ENCODE measurements at places on chromosomes 11 and 22.
A peak's percentile ranks its signal among the peaks of the same experiment; 100 is the strongest.

- DNase-seq = no peak
These were observed 9.7 kb downstream of the PATE3 start for GRCh38 chr11:125797641-125798040.

DNA sequence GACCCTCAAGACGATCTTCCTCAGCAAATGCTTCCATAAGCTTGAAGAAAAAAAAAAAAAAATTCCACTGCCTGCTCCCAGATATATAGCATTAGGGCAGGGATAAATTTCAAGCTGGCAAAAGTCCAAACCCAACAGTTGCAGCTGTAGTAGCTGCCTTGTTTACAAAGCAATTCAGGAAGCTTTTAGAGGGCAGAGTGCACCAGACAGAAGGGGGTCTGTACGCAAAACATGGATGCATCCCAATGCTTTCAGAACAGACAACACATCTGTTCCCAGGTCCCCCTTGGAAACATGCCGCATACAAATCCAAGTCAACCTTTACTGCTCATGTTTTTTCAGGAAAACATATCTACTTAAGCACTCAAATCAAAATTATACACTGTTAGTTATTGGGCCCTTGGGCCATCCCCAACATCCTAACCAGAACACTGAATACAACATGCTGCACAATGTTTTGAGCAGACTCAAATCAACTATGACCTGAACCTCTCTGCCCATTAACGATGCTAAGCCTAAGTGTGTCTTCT is 94.5 kb downstream of the CADM1 start:
- peak; percentile 71 for DNase-seq

DNA sequence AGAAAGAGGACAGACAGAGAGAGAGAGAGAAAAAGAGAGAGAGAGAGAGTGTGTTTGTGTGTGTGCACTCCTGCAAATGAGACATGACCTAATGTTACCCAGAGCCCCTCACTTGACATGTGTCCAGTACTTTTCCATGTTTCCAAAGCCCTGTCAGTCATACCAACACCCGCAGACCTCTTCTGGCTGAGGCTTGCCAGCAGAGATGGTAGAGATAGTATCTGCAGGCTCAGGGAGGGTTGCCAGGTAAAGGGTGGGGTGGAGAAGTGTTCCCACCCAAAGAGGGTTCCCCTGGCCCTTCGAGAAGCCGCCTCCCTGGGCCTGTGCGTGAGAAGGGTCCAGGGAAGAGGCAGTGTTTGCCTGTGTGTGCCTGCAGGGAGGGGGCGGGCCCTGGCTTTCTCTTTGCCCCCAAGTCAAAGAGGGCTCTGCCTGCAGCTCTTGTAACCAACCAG is 40.7 kb downstream of the POU2F3 start:
- no peak for DNase-seq

- no peak for DNase-seq
These were observed 3.4 kb upstream of the FAM83F start for GRCh38 chr22:39991159-39991860.

- DNase-seq = no peak
These were observed 782 bp downstream of the TMEM109 start for GRCh38 chr11:60914633-60915247.

GRCh38 chr11:83151274-83151977 is 5.5 kb upstream of the PCF11 start:
- no peak for DNase-seq

- DNase-seq = no peak
These were observed 7.7 kb downstream of the SLC25A18 start for GRCh38 chr22:17570851-17571631.

DNA sequence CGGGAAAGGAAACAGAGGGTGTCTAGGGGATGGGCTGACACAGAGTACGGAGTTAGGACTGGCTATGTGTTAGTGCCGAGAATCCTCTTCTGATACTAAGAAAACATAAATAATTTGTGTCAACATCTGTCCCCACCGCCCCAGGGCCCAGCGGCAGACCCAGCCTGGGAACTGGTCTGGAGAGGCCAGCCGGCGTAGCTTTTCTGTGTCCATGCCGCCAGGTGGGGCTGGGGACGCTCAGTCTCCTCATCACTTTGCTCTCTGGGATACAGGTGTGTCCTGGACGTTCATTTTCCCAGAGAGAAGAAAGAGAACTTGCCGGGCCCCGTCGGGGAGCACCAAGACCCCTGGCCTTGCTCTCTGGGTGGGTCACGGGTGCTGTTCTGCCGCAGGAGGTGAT is 54.7 kb downstream of the WNT7B start:
- no peak for DNase-seq

- no peak for DNase-seq
These were observed 37.0 kb downstream of the LDLRAD3 start for GRCh38 chr11:35980686-35981390.

DNA sequence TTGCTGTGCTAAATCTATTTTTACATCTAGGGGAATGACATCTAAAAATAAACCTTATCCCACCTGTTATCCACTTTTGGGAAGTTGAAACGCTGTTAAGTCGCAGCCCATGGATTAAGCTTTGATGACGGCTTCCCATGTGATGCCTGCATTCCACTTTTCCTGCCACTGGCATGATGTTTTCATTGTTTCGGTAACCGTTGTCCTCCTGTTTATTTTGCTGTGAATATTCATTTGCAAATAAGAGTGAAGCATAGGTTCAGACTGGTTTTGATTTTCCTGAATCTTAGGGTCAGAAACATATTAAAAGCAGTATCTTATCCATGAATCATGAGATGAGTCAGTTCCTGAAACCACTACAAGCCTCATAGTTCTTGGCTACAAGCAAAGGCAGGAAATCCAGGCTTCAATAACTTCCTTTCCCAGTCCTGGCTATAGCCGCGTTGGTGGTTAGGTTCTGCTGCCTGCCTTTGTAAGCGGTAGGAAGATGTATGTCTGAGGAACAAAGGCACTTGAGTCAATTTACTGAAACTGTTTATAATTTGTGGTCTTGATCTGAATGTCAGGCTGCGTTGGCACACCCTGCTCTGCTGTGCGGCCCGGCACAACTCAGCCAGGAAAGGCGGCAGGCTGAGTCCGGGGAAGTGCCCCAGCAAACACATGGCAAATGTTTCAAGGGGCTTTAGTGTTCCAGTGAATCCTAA is 19.4 kb downstream of the TEAD1 start:
- no peak for DNase-seq

DNA sequence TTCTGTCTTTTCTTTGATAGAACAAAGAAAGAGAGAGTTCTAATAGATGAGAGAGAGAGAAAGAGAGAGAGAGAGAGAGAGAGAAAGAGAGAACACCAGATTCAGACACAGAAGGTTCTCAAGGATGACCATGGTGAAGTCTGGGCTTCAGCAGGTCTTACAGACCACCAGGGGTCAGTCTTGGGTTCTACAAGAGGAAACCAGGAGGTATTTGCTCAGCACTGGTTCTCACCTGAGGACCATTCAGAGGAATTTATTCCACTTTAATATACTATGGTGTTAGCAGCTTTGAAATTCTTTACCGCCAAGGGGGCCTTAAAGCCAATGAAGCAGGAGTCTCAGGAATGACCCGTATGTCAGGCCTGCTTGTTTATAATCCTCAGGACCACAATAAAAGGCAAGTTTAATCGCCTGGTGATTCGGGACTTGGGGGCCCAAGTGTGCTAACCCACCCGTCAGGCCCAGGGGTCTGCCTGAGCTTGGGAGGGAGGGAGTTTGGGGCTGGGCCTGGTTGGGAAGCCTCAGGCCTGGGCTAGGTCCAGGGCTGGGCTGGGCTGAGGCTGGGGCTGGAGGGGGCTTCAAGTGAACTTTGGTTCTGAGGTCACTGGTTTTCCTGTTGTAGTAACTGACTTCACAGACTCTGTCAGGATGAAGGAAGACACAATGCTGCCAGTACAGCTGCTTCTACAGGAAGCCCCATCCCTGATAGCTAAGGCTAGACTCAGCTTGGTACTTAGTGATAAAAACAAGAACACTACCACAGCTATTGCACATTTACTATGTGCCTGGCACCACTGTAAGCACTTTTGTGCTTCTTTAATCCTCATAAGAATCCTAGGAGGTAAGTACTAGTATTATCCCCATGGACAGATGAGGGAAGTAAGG is 179.2 kb upstream of the ZBED5 start:
- peak; percentile 47 for DNase-seq

- DNase-seq = no peak
These were observed 82.2 kb upstream of the PITPNB start for GRCh38 chr22:28001171-28001835.

GRCh38 chr22:30286813-30287647 is 2.3 kb downstream of the CASTOR1 start:
- DNase-seq = peak; percentile 38

DNA sequence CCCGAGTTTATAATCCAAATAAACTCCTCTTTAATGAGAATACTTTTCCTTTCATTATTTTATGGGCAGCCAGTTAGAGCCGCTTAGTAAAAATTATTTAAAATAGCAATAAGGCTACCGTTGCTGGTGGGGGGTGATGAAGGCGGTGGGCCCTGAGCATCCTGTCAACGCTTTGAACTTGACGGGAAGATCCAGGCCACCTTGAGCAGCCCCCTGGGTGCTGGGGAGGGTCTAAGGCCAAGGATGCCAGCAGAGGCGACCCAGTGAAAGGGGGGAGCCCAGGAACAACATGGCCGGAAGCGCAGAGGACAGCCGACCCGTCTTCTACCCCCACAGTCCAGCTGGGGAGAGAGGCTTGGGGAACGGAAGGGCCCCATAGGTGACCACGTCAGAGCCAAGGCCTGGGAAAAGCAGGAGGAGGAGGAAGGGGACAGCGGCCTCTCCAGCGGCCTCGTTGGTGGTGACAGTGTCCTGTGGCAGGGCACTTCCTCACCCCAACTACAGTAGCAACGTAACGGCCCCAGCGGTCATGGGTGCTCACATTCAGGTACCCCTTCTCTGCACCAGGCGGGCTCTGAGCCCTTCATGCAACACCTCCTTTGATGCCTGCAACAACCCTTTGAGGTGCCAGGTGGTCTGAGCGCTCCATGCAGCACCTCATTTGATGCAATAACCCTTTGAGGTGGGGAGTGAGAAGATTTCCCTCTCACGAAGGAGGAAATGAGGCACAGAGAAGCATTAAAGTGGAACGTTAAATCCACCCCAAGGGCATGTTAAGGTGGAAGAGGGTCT is 695.3 kb downstream of the TBC1D22A start:
- DNase-seq = no peak

- no peak for DNase-seq
These were observed 11.7 kb downstream of the RNF141 start for GRCh38 chr11:10529279-10529678.

All from NCI-H1694 (cell line).